ENCODE measurements at places on chromosomes 12 and 14.

DNA sequence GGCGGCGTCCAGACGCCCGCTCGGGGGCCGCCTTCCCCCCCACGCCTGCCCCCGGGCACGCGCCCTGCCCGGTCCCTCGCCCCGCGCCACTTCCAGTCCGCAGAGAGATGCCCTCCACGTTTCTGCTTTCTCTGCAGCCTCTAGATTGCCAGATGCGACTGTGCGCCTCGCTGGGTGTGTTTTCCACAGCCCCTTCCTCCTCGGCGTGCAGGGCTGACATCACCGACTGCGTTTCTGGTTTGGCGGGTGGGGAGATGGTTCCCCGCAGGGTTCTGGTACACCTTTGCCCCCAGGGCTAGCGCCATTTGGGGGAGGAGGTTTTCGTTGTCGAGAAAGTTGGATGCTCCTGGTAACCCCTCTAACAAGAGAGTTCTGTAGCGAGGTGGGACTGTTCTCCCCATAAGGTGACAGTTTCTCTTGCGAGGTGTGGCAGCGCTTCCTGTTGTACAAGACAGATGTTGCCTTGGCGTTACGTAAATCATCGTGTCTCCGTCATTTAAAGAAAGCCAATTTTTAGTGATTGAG, 1.5 kb downstream of the CALM1 start:
- no peak for DNase-seq

DNA sequence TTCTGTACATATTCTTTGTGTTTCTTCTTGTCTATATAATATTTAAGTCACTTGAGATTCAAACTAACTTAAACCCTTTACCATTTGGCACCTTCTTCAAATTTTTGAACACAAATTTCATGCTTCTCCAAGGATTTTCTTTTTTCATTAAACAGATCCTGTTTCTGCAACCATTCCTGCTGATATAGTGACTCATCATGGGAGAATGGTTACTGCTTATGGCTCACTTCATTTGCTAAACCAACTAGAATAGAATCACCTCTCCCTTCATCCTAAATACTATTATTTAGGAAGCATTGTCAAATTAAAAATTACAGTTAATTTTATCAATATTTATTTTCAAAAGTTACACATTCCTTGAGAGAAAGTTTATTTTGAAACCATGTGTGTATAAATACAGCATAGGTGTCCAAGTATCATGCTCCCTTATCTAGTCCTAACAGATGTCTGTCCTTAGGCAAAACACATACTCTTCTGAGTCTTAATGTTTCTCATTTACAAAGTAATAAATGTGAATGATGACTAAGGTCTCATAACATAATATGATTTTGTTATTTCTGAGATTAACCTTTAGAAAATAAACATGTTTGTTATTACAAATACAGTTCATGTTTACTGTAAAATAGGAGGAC, 40.7 kb downstream of the PLCZ1 start:
- DNase-seq, result no peak

- no peak for DNase-seq
Observed at GRCh38 chr12:63302269-63302940, 151.4 kb upstream of the AVPR1A start.

DNA sequence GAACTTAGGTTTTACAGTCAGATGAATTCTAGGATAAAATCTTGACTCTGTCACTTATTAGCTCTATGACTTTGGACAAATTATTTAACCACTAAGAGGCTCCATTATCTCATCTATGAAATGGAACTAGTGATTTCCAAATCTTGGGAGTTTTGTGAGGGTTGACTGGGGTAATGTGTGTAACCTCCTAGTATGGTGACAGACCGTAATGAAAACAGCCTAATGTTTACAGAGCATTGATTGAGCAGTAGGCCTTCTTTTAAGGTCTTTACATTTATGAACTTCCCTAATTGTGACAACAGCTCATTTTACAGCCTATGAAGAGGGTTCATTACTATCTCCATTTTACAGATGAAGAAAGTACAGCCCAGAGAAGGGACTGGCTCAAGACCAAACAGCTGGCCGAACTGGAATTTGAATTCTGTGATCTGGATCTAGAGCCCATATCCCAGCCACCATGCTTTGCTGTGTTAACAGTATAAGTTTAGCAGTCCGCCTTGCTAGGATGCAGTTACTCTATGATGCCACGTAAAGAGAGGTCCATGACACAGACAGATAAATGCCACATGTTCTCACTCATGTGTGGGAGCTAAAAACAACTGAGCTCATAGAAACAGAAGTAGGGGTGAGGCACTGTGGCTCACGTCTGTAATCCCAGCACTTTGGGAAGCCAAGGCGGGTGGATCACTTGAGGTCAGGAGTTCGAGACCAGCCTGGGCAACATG, 9.1 kb upstream of the FBXL14 start:
- DNase-seq, result no peak

GRCh38 chr14:91429385-91429784, 11.8 kb upstream of the CCDC88C start:
- no peak for DNase-seq

GRCh38 chr12:50070314-50071060, 13.1 kb downstream of the ASIC1 start:
- DNase-seq, result peak; percentile 86
